ENCODE measurements at places on chromosomes 2 and 18.

- DNase-seq: no peak
Measured at GRCh38 chr2:237704501-237705434, 77.4 kb downstream of the LRRFIP1 start.

DNA sequence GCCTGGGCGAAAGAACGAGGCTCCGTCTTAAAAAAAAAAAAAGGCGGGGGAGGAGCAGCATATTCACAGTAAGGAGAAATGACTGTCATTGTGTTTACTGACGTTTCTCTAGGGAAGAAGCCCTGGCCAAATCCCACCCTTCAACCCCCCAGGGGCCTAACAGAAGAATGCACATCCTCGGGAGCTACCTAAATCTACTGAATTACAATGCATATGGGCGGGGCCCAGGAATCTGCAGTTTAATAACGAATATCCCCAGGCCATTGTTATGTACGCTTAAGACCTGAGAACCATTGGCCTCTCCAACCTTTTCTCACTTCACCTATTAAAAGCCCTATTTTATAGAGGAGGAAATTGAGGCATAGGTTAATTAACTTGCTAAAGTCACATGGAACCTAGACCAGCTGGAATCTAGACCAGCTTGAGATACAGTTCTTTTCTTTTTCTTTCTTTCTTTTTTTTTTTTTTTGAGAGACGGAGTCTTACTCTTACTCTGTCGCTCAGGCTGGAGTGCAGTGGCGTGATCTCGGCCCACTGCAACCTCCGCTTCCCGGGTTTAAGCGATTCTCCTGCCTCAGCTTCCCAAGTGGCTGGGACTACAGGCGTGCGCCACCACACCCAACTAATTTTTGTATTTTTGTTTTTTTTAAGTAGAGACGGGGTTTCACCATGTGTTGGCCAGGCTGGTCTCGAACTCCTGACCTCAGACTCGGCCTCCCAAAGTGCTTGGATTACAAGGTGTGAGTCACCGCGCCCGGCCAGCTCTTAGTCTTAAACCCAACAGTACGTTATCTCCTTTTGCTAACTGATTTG is 708 bp upstream of the RIF1 start:
- DNase-seq: no peak

- DNase-seq: no peak
Measured at GRCh38 chr2:10208736-10209135, 86.2 kb downstream of the RRM2 start.

DNA sequence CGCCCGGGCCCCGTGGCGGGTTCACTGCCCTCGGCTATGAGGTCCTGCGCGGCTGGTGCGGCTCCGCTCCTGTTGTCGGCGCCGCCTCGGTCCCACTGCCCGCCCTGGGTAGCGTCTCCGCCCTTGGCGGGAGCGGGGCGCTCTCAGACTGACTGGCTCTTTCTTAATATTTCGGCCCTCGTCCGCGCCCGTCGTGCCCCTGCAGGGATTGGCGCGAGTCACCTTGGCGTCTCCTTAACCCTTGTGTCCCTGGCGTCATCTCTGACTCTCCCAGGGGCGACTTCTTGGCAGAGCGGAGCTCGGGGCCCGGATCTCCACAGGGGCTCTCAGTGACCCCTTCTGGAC is 1.3 kb downstream of the PTMA start:
- no peak for DNase-seq

DNA sequence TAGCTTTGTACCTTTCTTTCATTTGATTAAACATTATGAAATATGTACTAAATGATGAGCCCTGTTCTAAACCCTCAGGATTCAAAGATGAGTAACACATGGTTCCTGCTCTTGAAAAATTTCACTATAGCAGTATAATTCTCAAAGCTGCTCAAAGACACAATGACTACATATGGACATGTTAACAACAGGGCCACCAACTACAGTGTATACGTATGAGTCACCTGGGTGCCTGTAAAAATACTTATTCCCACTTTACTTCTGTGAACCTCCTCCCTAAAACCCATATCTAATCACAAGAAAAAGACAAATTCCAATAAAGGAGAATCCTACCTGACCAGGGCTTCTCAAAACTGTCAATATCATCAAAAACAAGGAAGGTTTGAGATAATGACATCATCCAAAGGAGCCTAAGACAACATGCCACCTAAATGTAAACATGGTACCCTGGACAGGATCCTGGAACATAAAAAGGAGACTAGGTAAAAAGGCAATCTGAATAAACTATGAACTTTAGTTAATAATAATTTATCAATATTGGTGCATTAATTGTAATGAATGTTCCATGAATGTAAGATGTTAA is 84.7 kb downstream of the FAM161A start:
- DNase-seq: no peak

DNA sequence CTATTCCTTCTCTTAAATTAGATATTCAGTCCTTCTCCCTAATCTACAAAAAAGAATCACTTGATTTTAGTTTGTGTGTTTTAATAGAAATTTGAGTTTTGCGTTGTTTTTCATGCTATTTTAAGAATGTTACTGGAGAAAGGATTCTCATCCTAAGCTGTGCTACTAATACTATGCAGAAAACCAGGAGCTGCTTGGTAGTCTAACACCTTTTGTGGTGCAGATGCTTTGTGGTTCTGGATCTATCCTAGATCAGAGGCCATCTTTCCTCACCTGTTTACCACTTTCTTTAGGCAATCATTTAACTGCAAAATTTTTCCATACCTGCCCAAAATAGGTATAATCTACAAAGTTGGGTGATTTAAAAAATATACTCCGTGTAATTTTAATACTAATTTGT is 823.6 kb downstream of the CPS1 start:
- DNase-seq: no peak

DNA sequence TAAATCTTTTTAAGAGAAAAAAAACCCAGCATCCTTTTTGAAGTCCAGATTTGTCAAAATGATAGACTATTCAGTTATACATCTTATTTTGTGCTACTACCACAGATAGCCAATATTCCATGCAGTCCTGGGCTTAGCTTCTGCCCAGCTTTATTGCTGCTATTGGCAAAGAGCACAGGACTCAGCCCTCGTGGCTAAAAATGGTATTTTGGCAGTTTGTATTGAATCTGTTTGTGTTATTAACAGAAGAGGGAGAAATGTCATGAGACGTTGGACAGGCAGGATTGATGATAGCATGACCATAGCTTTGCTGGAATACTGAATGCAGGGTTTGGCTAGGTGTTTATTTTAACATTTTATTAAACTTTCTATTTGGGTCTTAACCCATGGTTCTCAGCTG is 19.4 kb downstream of the ELAC1 start:
- no peak for DNase-seq

GRCh38 chr2:223548194-223548593 is 54.0 kb downstream of the SCG2 start:
- DNase-seq: no peak

- DNase-seq: no peak
Measured at GRCh38 chr18:37964885-37965571, 399.4 kb upstream of the CELF4 start.

DNA sequence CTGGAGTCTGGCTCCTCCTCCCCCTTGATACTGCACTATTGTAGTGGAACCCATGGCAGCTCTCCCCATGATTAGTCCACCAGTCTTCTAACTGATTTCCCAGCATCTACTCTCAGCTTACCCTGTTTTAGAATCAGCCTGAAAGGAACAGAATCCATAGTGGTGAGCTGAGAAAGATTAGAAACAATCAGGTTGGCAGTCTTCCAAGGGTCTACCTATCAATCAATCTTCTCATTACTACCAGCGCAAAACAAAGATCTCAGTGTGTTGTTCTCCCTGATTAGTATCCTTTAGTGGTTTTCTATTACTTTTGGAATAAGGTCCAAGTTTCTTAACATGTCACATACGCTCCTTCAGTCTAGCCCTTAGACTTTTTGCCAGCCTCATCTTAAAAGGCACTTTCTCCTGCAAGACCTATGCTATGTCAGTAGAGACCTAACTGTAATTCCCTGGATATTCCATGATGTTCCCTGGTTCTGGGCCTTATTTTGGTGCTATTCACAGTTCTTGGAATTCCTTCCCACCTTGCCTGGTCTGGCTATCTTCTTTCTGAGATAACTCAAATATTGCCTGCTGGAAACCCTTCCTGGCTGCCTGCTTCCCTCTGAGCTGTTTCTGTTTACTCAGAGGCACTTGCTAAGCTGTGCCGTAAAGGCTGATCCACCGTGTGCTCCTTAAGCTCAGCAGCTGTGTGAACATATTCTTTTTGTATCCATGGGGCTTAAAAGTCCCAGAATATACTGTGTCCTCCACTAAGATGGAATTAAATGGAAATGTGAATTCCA is 32.6 kb downstream of the LAMA3 start:
- peak; percentile 11 for DNase-seq

GRCh38 chr18:10149768-10150556 is 236.1 kb downstream of the VAPA start:
- no peak for DNase-seq

- no peak for DNase-seq
Measured at GRCh38 chr2:151482171-151482725, 72.5 kb downstream of the RIF1 start.

- no peak for DNase-seq
Measured at GRCh38 chr18:79069717-79070151, 540 bp downstream of the ATP9B start.

GRCh38 chr2:54728669-54729120 is 5.2 kb downstream of the EML6 start:
- DNase-seq: no peak

DNA sequence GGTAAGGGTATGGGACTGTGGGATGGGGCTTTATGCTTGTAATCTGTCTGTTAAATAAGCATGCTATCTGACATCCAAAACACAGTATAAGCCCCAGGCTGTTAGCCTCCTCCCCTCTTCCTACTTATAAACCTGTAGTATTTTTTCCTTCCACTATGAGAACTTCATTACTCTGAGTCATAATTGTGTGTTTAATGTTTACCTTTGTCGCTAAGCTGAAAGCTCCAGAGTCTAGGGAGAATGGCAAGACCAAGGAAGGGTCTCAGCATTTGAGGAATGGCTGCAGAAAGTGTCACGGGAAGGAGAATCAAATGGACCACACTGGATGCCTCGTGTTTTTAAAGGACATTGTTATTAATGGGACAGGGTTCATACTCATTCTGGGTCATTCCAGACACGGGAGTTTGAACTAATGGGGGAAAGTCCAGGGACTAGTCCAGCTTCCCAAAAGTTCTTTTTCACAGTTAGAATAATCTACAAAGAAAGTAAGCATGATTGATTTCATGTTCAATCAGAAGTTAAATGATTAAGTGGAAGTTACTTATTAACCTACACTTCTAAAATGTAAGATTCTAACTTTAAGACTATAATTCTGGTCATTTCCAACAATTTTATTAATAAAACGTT is 292.2 kb downstream of the AFF3 start:
- DNase-seq: no peak

GRCh38 chr2:26486789-26487188 is 8.9 kb upstream of the OTOF start:
- no peak for DNase-seq

- DNase-seq: no peak
Measured at GRCh38 chr2:20599001-20599600, 51.8 kb downstream of the HS1BP3 start.

GRCh38 chr2:196513796-196514526 is 125.6 kb upstream of the CCDC150 start:
- DNase-seq: no peak

- DNase-seq: peak; percentile 91
Measured at GRCh38 chr2:236972491-236973342, 113.0 kb upstream of the COPS8 start.

- DNase-seq: no peak
Measured at GRCh38 chr18:58866066-58866772, 1.5 kb downstream of the ZNF532 start.

GRCh38 chr2:219309278-219309677 is at the start of gene PTPRN:
PTPRN (minus strand) TSS chr2:219309401; CDS start chr2:219309332, 69 bp downstream.
- no peak for DNase-seq

GRCh38 chr18:46675112-46675511 is 18.1 kb upstream of the LOXHD1 start:
- no peak for DNase-seq

GRCh38 chr2:80942766-80943165 is 638.2 kb upstream of the LRRTM1 start:
- no peak for DNase-seq

DNA sequence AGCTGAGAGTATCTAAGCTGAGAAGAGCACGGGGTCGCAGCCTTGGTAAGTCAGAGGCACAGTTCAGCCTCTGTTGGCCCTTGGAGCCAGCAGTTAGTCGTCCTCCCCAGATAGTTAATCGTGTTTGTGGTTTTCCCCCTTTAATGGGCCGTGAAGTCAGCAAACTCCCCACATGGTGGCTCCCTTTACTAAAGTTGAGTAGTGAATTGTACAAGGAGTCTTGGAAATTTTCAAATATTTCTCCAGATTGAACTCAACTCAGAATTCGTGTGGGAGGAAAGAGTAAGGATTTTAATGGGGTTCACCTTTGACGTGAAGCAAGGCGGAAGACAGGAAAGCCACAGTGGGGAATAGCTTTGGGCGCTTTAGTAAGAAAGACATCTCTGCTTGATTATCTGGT is 2.4 kb upstream of the ADCYAP1 start:
- DNase-seq: no peak

- DNase-seq: no peak
Measured at GRCh38 chr18:79510046-79510685, 114.4 kb downstream of the NFATC1 start.

DNA sequence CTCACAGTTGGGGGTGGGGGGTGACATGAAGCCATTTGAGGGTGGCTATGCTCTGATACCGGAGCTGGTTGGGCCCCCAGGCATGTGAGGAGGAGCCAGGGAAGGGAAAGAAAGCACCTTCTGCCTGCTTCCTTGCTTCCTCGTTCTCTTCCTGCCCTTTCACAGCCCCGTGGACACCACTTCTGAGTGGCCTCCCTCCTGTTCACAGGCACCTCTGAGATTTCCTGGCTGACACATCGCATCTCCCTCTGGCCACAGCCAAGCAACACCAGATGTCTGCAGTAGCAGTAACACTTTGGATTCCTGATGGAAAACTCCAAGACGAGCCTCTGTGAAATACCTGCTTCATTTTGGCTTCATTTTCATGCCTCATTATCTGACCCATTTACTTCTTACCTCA is 64.7 kb upstream of the ST3GAL5 start:
- peak; percentile 46 for DNase-seq

GRCh38 chr2:160647967-160648685 is 154.5 kb upstream of the RBMS1 start:
- no peak for DNase-seq

- DNase-seq: peak; percentile 61
Measured at GRCh38 chr2:64454386-64455332, 697 bp downstream of the LGALSL start.

DNA sequence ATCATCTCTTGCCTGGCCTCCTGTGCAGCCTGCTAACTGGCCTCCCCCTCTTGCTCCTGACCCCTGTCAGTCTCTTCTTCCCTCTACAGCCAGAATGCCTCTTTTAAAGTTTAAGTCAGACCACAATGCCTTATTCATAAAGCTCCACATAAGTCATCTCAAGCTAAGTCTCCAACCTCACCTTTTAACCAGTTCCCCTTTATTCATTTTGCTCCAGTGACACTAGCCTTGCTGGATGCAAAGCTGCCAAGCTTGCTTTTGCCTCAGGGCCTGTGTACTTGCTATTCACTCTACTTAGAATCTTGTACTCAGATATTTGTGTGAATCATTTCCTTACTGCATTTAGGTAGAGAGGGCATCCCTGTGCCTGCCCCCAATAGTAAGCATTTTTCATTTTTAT is 180.9 kb downstream of the PDE1A start:
- DNase-seq: no peak

Measured in SJCRH30 (cell line).